ENCODE measurements at places on chromosomes 12 and 14.

GRCh38 chr14:91372671-91373495 lies 44.7 kb downstream of the CCDC88C start:
- no peak for DNase-seq

DNA sequence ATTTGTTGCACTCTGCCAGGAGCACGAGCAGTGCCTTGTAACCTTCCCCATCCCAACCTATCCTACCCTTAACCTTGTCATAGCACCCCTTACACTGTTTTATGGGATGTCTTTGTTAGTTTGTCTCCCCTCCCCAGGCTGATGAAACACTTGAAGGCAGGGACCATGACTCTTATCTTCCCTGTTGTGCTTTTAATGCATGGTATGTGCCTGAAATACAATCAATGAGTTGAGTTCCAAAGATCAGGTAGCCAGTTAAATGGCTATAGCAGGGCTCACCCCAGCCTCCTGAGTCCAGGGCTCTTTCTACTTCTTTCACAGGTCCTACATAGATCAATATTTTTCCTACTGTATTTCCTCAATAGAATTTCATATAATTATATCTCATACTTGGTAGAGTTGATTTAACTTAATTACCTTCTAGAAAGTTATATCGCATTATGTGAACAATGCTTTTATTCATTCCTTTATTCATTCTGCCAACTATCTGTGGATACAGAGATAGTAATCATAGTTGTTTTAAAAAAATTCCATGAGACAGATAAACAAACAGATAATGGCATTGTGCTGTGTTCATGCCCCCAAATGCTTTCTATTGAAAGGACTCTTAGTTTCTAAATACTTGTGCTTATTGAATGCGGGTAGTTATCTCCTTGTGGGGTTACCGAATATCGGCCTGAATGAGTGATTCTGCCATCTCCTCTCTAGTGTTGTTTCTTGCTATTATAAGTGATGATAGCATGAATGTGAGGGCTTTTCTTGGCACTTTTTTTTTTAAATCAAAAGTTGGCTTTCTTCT lies 347.4 kb downstream of the NPAS3 start:
- DNase-seq, result no peak

GRCh38 chr12:49675137-49675536 lies 32.1 kb downstream of the FMNL3 start:
- no peak for DNase-seq

DNA sequence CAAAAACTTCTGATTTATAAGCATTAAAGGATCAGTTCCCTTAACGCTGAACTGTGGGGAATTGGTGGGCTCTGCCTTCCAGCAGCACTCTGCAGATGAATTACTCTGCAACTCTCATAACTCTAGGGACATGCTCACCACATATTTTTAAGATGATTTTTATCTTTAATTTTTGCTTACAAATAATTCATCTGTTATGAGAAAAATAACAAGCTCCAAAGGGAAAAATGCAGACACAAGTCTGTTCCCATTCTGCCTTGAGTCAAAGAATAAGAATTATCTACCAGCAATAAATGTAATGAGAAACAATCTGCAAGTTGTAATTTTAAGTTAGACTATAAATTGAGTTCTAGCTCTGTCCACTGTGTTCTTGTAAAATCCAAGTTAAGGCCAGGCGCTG lies 133.1 kb upstream of the MDM1 start:
- no peak for DNase-seq

GRCh38 chr12:118970856-118971255 lies 10.5 kb upstream of the SRRM4 start:
- DNase-seq, result no peak

- no peak for DNase-seq
Observed at GRCh38 chr12:78260976-78261375, 430.3 kb downstream of the NAV3 start.

DNA sequence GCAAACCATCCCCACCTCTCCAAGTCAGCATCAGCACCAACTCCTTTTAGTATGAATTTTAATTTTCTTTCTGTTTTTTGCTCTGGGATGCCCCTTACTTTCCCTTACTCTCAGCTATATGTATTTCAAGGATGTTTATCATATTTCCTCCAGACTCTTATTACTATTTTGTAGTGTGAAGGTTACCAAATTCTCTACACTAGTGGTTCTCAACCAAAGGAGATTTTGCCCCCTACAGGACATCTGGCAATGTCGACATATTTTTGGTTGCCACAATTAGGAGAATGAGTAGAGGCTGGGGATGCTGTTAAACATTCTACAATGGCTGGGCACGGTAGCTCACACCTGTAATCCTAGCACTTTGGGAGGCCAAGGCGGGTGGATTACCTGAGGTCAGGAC lies 29.1 kb upstream of the SOS2 start:
- no peak for DNase-seq

DNA sequence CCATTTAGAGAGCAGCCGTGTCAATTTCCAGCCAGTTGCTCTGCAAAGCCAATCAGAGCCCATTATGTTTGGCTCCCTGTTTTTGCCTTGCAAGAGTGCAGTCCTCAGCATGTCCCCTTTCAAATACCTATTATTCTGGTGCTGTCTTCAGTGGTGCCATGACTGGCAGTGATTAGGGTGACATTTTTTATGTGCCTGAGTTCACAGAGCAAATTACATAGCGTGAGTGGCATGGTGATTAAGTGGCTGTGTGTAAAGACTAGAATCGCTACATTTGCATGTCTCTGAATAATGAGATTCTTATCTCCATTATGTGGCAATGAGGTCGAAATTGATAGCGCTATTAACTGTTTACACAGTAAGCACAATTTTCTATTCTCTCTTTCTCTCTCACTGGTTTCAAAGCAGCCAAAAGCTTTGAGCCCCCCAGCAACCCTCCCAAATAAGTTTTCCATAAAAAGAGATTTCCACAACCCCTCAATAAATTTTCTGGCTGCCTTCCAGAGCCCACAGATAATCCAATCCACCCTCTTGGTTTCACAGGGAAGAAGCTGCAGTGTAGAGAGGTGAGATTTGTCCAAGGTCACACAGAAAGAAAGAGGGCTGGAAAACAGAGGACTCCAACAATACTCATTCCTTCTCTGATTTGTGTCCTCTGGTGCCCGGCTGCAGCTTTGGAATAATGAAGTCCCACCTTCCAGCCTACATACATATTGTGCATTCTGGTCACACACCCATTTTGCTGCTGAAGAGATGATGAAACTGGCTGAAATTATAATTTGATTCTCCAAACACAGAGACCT lies 58.8 kb upstream of the NUDT4 start:
- no peak for DNase-seq

DNA sequence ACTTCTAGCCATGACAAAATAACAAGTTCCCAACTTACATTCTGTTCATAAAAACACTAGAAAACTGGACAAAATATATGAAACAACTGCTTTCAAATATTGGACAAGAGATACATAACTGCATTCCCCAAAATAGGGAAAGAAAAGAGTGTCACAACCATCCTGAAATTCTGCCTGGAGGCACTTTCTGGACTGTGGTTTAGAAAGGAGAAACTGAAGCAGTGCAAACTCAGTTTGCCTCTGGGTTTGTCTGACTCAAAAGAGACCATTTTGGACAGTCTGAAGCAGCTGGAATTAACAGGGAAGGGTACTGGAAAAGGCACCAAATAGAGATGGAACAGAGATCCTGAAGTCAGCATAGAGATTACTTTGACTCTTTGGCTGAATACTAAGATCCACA lies 11.3 kb upstream of the SYT1 start:
- no peak for DNase-seq

DNA sequence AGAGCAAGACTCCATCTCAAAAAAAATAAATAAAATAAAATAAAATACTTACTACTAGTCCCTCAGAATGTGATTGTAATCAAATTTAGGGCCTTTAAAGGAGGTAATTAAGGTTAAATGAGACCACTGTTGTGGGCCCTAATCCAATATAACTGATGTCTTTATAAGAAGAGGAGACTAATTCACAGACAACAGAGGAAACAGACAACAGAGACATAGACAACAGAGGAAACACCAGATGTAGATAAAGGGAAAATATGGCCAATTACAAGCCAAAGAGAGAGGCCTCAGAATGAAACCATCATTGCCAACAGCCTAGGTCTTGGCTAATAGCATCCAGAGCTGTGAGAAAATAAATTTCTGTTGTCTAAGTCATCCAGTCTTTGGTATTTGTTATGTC lies 669.0 kb upstream of the FOXG1 start:
- DNase-seq, result no peak

DNA sequence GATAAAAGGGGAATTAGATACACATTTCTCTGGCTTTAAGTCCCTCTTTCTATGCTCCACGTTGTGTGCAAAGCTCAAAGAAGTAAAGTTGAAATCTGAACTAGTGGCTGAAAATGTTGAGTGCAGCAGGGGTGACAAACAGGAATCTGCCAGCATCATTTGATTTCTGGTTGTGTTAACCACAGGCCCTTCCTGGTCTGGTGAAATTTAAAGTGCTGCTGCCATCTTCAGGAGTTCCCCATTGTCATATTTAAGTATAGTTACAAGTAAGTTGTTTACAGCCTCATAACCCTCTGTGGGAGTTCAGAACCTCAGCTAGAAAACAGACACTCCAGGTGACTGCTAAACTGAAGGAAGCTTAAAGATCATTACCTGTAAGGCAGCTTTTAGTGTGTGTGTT lies 90.9 kb upstream of the CCDC196 start:
- DNase-seq, result no peak

DNA sequence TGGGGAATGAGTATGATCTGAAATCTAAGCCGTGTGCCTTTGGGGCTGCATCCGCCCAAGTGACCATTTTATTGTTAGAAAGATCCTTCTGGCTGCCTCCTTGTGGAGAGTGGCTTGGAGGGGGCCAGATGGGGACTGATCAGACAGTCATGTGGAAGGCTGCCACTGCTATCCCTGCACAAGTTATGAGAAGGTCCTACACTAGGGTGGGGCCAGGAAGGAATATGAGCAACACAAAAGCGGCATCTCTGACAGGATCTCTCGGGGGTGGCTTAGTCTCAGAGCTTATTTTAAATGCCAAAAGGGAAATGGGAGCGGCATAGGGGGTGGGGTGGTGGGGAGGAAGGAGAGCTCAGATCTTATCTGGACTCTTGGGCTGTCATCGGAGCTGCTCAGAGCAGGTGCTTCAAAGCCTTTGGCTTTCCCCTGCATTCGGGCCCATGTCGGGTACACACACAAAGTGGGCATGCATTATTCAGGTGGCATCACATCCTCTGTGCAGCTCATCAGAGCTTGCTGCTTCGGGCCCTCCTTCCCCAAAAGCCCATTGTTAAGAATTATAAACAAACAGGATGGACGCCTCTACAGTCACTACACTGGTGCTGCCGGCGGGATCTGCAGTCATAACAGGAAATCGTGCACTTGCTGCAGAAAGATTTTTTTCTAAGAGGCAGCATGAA lies 805.4 kb downstream of the VRK1 start:
- DNase-seq, result peak; percentile 34

DNA sequence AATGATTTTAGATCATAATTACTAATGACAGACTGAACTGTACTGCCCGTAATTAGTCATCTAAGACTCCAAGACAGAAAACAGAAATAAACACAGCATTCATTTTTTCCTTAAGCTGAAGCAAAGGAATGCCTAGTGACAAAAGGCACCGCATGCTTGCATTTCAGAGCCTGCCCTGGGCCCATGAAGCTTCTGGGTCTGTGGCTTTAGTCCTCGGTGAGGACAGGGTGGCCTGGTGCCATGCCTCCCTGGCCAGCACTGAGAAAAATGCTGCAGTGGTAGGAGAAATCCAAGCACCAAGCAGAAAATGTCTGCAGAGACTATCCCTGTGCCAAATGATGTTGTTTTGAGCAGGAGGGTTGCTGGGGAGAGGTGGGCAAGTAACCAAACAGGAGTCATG lies 171.6 kb downstream of the CALM1 start:
- no peak for DNase-seq

DNA sequence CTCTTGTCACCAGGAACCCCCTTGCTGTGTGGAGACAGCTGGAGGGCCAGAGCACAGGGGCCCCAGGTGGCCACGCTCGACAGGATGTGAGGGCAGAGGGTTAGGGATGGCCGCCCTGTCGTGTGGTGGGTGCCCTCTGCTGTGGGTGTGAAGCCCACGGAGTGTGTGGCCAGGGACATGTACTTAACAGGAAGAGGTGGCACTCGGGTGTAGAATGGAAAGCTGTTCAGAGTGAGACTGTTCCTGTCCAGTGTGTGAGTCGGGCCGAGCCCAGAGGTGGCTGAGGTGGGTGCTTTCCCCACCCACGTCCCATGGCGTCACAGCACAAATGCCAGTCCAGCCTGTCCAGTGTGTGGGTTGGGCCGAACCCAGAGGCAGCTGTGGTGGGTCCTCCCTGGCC lies 47.1 kb downstream of the FBRSL1 start:
- DNase-seq, result no peak

GRCh38 chr12:41743835-41744234 lies 400.8 kb downstream of the GXYLT1 start:
- no peak for DNase-seq

- no peak for DNase-seq
Observed at GRCh38 chr12:126483145-126484068, 1418.2 kb downstream of the AACS start.

- no peak for DNase-seq
Observed at GRCh38 chr12:99985129-99985570, 414 bp upstream of the ANKS1B start.

DNA sequence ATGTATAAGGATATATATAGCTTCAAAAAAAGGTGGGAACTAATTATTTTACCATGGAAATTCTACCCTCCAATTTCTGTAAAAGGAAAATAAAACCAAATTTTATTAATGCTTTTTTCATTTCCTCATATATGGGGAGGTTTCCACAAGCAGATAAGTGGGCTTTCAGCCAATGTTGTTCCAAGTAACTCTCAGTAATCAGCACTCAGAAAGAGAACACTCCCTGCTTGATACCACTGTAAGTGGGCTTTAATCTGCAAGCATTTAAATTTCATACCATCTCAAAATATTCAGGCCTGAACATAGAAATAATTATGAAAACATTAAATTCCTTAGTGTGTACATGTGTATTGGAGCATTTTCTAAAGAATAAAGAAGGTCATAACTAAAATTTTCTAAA lies 827.6 kb downstream of the C12orf50 start:
- no peak for DNase-seq

DNA sequence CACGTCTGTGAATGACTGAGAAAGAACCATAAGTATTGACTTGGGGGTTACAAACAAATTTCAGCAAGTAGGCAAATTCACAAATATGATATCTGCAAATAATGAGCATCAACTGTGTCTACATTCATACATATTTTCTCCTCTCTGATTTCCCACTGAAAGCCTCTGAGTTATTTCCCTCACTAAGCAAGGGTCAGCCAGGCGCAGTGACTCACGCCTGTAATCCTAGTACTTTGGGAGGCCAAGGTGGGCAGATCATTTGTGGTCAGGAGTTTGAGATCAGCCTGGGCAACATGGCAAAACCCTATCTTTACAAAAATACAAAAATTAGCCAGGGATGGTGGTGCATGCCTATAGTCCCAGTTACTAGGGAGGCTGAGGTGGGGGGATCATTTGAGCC lies 80.8 kb downstream of the SLC25A21 start:
- DNase-seq, result no peak

- no peak for DNase-seq
Observed at GRCh38 chr12:62268956-62269355, 8.8 kb downstream of the USP15 start.

DNA sequence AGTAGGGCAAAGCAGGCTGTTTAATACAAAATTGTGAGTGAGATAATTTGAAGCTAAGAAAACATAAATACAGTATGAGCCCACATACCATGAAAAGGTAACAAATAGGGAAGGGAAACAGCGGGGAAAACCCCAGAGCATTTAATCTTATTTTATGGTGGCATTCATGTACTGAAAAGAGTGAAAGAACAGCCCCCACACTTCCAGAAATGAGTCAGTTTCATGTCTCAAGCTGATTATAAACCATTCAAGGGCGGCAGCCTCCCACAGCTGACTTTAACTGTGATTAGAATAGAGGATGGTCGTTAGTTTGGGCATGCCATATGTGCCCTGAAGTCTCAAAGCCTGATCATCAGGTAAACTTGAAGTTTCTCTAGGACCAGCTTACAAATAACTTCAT lies 64.5 kb downstream of the FOXG1 start:
- DNase-seq, result no peak
